A549 treated with Mapracorat at 1 μM for 4 hours (cell line): ENCODE measurements at places on chromosomes 3 and 15. TPM values are rescaled to one million over a fixed set of nuclear protein-coding genes. Genes with fewer than 3 reads are reported as not detected.

The GABRR3 gene
- total RNA-seq, result not detected in 5 replicates

The FHIT gene
- 0.30 to 1.6 TPM (median 0.72 TPM) in 5 replicates for total RNA-seq

The WNT5A gene
- total RNA-seq, result 0.66 to 1.1 TPM (median 0.96 TPM) in 5 replicates

The LIPH gene
- total RNA-seq, result 4.9 to 5.9 TPM (median 5.5 TPM) in 5 replicates

The FILIP1L gene
- total RNA-seq, result 0.08 to 0.29 TPM (median 0.21 TPM) in 5 replicates

The KATNBL1 gene
- 24.0 to 33.2 TPM (median 31.4 TPM) in 5 replicates for total RNA-seq

The COL8A1 gene
- not detected in 5 replicates for total RNA-seq

The GP9 gene
- not detected in 5 replicates for total RNA-seq
